Stimulated activated naive B cell treated with anti-CD40 and anti-IgM and Interleukin-4, amounts not matched to agents 10 μg/mL and 1 μg/mL and 100 μg/mL, for 72 hours (primary cell): ENCODE measurements at places on chromosomes 2 and 18.

DNA sequence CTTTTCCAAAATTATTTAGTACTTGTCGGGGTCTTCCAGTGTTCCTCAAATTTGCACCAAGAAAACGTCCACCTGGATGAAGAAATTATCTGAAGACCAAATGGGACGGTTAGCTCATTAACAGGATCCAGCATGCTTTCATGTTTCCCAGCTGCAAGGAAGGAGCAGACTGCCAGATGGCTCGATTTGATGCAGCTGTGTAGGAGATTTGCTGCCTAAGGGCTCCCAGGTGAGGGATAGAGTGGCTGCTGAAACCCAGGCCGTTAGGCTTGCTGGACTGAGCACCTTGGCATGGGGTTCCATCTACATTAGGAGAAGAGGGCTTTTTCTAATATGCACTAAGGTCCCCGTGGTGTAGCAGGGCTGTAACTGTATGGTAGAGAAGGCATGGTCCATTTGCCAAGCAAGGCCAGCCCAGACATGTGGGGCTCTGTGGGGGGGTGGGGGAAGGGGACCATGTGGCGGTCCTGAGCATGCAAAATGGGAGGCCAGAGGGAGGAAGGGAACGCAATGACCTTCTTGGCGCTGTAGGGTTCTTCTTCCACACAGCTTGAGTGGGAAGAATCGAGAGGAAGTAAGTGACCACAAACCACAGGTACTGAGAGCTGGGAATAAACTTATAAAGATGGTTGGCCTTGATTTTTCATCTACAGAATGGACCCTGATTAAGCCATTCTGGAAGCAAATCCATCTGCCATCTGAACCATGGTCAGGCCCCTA is 144.0 kb downstream of the TMEM163 start:
- DNase-seq: no peak

DNA sequence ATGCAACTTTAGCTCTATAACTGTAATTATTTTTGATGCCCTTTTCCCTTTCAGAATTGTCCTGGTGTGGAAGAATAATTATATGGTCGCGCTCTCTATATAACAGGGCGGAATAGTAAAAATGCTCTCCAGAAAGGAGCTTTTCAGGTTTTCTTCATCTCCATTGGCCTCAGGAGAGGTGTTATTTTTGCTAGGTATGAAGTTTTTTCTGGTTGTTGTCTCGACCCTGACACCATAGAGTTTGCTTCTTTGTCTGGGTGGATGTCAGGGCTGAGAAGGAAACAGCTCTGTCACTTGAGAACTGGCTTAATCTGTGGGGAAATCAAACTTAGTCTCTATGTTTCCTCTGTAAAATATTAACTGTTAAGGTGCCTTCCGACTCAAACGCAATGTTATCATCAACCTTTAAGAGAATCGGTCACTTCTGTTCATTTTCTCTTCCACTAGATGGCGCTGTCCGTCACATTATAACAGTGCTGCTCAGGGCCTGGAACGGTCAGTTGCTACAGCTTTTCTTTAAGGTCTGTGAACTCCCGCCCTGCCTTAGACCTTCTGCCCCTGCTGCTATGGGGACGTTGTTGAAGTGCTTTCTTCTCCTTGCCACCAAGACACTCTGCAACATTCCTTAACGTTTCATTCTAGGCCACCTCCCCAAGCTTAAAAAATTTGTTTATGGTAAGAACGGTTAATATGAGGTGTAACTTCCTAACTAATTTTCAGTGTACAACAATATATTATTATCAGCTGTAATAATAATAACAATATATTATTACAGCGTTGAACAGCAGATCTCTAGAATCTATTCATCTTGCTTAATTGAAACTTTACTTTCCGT is 23.8 kb upstream of the SERPINB12 start:
- peak; percentile 37 for DNase-seq

GRCh38 chr2:113158884-113159553 is 14.8 kb upstream of the PSD4 start:
- no peak for DNase-seq

GRCh38 chr18:74604774-74605173 is 7.1 kb downstream of the ZNF407 start:
- no peak for DNase-seq

- no peak for DNase-seq
Observed at GRCh38 chr2:88591698-88592097, 35.6 kb downstream of the EIF2AK3 start.

GRCh38 chr2:110780461-110780860 is 48.1 kb downstream of the ACOXL start:
- no peak for DNase-seq

GRCh38 chr2:132562245-132562644 is 107.8 kb downstream of the LYPD1 start:
- DNase-seq: no peak

DNA sequence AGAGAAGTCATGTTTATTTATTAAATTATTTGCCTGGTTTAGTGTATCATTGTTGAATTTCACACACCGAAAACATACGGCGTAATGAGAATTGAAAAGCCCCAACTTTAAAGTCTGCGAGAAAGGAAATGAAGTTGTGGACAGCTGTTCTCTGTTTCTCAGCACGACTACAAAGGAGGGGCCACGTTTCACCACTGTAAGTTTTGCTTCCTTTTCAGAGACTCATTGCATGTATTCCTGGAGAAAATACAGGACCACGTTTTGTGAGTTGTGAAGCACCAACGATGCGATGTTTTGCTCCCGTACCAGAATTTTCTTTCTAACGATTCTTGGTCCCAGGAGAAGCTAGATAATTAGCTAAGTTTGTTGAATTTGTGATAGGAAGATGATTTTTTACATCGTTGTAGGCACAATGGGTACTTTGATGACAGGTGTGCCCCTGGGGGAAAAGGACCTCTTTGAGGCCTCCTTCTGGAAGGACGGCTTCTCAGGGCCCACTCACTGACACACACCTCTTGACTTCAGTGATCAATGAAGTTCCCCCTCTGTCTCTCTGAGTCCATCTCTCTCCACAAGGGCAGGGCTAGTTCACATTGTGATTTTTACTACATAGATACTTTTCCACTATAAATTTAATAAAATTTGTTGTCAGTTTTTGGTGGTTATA is 23.7 kb upstream of the ACKR3 start:
- no peak for DNase-seq

GRCh38 chr2:209463226-209463625 is 39.4 kb downstream of the MAP2 start:
- no peak for DNase-seq

GRCh38 chr2:214103276-214104001 is 307.4 kb upstream of the VWC2L start:
- no peak for DNase-seq

DNA sequence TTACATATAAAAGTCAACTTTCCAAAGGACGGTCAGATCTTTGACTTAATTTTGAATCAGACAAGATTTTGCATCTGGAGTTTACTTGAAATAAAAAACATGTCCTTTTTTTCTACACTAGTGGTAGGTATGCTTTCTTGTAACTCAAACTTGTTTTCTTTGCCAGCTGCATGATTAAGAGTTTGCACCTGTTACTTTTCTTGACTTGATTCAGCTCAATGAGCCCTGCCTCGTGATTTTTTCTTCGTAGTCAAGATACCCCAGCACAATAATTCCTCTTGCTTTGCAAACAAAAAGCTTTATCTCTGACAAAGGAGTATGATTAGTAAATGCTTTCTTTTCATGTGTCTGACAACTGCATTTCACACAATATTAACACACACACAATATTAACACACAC is 82.3 kb downstream of the FBXO15 start:
- no peak for DNase-seq

DNA sequence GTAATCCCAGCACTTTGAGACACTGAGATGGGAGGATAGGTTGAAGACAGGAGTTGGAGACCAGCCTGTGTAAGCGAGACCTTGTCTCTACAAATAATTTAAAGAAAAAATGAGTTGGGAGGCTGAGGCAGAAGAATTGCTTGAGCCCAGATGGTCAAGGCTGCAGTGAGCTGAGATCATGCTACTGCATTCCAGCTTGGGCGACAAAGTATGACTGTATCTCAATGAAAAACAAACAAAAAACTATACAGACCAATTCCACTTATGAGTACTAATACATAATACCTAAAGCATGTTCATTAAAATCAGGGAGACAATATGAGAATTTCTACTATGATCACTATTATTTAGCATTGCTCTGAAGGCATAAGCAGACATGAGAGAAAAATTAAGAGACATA is 12.6 kb downstream of the RNF149 start:
- no peak for DNase-seq

GRCh38 chr2:233531955-233532354 is 34.6 kb downstream of the USP40 start:
- DNase-seq: no peak

DNA sequence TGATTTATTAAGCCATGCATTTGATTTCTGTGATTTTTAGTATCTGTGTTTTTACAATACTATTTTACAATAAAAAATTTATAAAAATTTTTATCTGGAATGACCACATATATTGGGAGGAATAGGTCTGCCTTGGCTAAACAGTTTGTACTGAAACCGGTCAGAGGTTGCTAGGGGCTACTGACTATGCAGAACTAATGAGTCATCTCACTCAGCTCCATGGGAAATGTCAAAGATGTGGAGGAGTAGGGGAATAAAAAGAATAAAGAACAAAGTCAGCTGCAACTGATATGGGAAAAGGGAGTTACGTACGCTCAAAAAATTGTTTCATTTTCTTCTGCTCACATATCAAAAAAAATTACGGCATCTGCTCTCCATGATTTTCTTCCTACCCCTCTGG is 8.6 kb upstream of the TMEM163 start:
- no peak for DNase-seq

GRCh38 chr2:196959281-196959680 is 32.8 kb upstream of the PGAP1 start:
- no peak for DNase-seq

GRCh38 chr18:36628435-36629137 is 200.2 kb downstream of the TPGS2 start:
- no peak for DNase-seq

DNA sequence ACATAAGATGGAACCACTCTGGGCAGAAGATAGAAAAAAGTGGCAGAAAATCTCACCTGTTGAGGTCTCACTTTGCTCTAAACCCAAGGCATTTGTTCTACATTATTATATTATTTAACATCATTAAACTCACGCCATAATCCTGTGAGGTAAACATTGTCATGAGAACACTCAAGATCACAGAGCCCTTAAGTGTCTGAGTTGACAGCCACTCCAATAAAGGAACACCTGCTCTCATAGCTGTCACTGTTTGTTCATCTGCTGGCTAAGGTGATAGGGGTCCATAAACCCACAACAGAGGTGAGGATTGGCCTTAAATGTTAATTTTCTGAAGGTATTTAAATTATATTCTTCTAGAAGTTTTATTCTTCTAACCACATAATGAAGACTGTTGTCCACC is 439.7 kb downstream of the RIT2 start:
- DNase-seq: no peak

DNA sequence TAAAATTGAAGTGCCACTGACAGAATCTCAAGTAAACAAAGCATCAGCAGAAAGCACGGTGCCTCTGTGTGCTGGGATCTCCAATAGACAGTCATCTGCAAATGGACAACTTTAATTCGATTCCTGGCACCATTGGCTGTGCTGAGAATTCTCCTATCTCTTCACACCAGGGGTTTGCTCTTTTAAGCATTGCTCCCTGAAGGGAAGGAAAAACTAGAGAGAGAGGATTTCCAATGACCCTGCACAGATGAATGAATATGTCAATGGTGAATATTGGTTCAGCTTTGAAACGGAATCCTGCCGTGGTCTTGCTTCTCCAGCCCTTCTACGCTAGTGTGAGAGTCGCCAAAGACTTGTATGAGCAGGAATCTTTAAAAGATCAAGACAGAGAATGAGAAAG is 97.9 kb downstream of the FIGN start:
- no peak for DNase-seq

- no peak for DNase-seq
Observed at GRCh38 chr2:503288-503999, 173.8 kb downstream of the TMEM18 start.

DNA sequence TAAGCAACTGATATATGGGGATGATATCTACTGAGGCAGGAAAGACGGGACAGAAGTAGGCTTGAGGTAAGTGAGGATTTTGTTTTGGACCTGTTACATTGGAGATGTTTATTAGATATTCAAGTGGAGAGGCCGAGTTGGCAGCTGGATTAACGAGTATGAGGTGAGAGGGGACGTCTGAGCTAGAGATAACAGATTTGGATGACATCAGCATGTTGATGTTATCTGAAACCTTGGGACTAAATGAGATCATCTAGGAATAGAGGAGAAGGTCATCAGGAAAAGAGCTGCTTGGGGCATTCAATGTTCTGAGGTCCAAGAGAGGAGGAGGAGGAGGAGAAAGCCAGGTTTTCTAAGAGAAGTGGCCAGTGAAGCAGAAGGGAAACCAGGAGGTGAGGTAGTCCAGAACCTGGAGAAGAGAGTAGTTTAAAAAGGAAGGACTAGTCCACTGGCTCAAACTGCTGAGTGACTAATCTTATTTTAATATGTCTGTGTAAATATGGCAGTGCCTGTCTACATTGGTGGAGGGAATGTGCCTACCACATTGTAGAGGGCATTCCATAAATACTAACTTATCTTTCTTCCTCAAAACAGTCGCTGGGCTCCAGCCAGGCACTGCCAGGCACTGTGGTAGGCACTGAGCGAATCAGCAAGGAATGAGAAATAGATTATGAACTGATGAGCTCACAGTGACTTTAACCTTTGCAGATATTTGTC is 488.3 kb downstream of the DLGAP1 start:
- no peak for DNase-seq

GRCh38 chr18:45320724-45321123 is 294.6 kb upstream of the SLC14A2 start:
- no peak for DNase-seq

GRCh38 chr2:159905926-159906714 is 108.1 kb upstream of the CD302 start:
- DNase-seq: no peak

DNA sequence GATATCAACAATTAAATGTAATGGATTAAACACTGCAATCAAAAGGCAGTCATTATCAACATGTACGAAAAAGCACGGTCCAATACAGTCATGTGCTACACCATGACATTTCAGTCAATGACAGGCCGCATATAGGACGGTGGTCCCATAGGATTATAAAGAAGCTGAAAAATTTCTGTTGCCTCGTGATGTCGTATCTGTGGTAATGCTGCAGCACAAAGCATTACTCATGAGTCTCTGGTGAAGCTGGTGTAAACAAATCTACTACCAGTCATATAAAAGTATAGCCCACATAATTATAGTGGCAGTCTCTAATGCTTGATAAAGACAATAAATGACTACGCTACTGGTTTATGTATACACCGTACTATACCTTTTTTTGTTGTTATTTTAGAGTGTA is 58.4 kb downstream of the RABL2A start:
- no peak for DNase-seq

DNA sequence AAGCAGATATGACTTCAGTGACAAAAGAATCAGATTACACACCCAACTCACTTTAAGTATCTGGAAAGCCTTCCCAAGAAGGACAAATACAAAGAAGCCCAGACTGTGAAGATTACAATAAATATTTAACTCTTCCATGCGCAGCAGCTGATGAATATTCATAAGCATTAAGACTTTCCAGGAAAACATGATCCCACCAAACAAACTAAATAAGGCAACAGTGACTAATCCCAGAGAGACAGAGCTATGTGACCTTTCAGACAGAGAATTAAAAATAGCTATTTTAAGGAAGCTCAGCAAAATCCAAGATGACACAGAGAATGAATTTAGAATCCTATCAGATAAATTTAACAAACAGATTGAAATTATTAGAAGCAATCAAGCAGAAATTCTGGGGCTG is 108.2 kb upstream of the UBE2E3 start:
- no peak for DNase-seq

GRCh38 chr2:14932285-14932684 is 299.8 kb downstream of the LRATD1 start:
- no peak for DNase-seq
